ENCODE measurements at places on chromosomes 16 and 17.
A peak's percentile ranks its signal among the peaks of the same experiment; 100 is the strongest.

DNA sequence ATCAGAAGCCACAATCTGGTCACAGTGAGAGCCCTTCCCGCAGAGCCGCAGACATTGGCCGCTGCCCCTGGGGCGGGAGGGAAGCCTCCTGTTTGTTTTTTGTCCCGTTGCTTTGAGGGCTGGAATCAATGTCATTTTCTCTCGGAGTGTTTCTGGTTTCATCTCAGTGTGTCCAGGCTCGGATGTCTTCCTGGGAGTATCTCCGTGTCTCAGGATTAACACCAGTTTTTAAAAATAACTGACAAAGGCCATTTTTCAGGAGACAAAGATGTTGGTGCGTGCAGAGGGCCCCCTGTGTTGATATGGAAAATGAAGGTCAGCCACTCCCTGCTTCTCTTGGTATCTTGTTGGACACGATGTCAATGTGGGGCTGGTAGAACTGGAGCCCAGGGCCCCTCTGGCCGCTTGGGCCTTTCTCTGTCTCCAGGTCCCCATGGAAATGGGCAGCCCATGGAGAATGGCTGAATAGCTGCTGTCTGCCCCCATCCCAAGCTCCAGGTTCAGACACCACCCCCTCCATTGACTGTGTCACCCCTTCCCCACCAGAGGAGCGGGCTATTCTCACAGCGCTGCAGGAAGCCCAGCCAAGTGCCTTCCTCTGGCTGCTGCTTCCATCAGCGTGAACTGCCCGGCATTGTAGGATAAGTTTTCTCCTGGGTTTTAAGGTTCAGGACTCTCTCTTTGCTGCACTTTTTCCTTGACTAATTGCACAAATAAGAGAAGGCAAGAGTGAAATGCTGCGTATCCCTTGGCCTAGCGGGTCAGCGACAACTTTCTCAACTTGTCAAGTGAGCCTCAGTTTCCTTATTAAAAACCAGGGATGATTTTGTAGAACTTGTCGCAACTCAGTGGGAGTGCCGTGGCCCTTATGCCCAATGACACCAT is 72.2 kb upstream of the METTL9 start:
- no peak for DNase-seq

DNA sequence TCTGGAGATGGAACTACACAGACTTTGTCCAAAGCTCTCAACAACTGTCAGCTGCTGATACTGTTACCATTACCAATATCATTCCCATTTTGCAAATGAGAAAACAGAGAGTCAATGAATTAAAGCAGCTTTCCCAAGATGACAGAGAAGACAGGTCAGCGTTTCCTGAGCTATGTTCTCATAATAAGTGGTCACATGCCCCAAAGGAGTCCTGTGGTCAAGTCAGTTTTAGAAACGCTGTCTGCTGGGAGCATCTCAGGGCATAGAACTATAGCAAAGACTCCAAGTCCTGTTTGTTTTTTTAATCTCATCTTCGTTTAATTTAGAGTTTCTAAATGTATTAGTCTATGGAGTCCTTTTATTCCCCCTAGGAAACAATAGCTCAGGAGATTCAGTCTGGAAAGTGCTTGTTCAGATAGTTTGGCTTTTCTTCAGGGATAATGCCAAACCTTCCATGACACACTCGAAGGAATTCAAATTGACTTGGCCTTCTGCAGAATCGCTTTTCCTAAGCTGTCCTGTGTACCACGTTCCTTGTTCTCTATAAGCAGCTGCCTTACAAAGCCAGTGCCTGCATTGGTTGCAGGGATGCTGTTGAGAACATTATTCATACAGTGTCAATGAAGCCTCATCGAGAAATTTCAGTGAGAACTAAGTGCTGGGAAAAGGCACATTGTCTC is 12.1 kb downstream of the CCDC42 start:
- DNase-seq, result no peak

- no peak for DNase-seq
Observed at GRCh38 chr17:65820811-65821210, 259.4 kb upstream of the AXIN2 start.

GRCh38 chr16:1144476-1145382 is 8.2 kb upstream of the CACNA1H start:
- DNase-seq, result no peak

DNA sequence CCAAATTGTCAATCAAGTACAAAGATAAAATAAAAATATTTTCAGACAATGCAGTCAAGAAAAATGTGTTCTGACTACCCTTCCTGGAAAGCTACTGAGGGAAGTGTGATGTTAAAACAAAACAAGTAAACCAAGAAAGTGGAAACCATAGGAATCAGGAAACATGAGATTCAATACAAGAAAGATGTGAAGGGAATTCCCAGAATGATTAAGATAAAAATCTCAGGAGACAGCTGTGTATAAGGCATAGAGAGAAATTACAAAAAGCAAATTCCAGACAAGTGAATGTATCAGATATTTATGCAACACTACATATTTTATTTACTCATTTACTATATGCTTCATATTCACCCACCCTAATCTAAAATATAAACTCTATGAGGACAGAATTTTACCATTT is 32.2 kb downstream of the TRIM37 start:
- no peak for DNase-seq

DNA sequence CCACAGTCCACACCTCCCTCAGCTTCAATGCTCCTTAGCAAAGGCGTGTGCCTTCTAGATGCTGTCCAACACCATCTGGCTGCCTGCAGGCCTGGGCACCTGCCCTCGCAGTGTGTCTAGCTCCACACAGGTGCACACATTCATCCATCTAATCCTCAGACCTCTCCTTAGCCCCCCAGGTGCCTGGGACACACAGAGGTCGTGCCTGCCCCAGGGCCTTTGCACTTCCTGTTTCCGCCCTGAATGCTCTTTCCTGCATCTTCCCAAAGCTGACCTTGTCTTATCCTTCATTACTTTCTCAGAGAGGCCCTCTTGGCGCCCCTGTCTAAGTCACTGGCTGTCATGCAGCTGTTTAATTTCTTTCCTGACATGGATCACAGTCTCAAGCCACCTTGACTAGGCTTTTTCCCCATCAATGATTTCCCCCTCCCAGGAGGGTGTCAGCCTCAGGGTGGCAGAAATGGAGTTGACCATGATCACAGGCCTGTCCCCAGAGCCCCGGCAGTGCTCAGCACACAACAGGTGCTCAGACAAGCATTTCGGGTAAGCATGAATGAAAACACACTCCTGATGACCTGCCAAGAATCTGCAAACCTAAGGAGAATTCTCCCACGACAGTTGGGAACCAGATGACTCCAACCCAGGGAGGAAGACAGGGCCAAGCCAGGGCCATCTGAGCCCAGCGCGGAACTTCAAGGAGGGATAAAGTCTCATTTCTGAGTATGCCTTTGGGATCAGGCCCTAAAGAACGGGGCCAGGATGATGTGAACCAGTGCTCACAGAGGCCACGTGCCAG is 76.3 kb downstream of the LITAF start:
- DNase-seq, result no peak

DNA sequence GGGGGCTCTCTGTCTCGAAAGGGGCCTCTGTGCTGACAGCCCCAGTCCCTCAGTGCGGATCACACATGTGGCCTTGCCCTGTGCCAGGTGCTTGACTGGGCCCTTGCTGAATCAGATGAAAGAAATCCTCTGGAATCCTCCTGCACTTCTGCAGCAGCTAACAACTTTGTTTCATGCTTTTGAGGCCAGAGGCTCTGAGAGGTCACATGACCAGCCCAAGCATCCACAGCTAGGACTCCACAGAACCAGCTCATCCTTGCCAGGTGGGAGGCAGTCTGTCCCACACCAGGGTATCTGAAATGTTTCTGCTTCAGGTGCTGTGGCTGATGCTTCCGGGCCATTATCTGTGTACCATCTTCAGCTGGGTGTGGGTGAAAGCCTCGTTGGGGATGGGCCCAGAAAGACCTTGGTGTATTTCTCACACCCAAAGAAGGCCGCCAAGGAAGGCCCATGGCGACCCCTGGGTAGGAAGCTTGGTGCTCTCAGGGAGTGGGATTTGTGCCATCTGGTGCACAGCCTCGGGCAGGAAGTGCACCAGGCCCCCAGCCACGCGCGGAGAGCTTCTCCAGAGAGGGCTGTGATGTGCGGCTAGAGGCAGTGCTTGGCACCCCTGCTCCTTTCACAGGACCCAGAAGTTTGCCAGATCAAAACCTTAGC is 143.8 kb downstream of the CLEC16A start:
- DNase-seq, result no peak

DNA sequence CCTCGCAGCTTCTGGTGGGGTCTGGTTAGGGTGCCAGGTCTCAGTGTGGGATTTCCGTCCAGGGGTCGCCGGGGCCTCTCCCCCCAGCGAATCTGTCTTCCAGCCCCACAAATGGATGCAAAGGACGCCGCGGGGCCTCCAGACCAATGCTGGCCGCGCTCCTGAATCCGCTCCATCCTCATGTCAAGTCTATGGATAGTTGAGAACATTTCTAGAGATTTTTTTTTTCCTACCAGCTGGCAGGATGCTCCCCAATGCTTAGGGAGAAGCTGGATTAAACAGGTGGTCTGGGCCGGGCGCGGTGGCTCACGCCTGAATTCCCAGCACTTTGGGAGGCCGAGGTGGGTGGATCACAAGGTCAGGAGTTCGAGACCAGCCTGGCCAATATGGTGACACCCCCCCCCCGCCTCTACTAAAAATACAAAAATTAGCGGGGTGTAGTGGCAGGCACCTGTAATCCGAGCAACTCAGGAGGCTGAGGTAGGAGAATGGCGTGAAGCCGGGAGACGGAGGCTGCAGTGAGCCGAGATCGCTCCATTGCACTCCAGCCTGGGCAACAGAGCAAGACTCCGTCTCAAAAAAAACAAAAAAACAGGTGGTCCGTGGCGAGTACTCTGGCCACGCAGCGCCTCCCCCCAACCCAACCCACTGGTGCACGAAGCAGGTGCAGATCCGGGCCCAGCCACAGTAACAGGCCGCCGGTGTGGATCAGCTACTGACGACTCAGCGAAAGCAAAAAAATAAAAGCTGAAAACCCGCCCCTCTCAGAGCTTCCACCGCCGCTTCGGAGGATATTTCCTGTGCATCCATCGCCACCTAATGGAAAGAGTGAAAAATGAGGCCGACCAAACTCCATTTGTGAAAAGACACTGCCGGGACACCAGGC is 1.1 kb upstream of the NXN start:
- DNase-seq, result peak; percentile 81

DNA sequence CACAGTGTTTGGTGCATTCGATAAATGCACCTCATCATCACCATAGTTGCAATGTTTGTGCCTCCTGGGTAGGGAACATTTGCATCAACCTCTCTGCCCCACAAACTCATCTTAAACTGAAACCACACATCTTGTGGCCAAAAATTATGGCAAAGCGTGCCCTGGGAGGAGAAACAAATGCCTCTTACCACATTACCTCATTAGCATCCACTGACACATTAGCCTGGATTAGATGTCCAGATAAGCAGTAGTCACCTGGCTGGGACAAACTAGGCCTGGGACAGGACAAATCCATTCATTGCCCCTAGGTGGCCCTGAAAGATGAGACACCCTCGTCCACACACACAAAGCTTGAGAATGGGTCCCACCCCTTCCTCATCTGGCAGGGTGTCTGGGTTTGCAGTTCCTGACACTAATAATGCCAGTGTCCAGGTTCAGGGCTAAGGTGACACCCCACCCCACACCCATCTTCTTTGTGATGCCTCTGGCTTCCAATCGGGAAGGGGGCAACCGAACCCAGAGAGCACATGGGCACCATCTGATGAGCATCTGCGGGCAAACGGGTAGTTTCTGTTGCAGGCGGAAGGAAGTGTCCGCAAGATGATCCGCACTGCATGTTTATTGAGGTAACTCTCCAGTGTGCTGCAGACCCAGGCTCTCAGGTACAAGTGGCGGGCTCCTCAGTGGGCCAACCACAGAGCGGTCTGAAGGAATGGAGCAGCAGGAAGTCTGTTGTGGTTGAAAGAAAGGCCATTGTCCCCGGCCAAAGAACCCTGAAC is 8.6 kb downstream of the XYLT1 start:
- no peak for DNase-seq

GRCh38 chr17:78878871-78879527 is 24.0 kb downstream of the CEP295NL start:
- DNase-seq, result no peak

GRCh38 chr17:61404913-61405685 is 5.5 kb downstream of the TBX2 start:
- no peak for DNase-seq

DNA sequence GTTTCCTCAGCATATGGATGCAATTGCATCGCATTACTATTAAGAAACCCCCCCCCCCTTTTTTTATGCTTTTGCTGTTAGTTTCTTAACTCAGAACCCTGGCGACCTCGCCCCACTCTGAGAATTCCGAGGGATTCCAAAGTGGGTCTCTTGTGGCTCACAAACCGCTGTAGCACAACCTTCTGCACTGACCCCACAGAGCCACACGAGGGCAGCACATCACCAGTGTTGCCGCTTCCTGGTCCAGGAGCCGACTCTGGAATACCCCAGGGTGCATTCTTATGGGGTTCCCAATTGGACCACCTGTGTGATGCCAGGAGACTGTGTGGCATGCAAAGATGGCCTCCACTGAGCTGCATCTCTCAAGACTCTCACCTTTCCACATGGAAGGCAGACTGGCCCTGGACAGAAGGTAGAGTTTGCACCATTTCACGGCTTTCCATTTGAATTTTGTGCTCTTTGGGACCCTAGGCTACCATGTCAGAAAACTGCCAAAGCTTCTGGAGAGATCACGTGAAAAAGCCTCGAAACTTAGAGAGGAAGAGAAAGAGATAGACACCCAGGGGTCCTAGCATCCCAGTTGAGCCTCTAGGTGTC is 432.7 kb upstream of the ASIC2 start:
- DNase-seq, result peak; percentile 11

- DNase-seq, result no peak
Observed at GRCh38 chr16:75576384-75576811, 10.2 kb downstream of the GABARAPL2 start.

- DNase-seq, result no peak
Observed at GRCh38 chr16:4239020-4239419, 2.9 kb downstream of the SRL start.

GRCh38 chr16:57600048-57600835 is 28.2 kb upstream of the ADGRG1 start:
- DNase-seq, result peak; percentile 42

DNA sequence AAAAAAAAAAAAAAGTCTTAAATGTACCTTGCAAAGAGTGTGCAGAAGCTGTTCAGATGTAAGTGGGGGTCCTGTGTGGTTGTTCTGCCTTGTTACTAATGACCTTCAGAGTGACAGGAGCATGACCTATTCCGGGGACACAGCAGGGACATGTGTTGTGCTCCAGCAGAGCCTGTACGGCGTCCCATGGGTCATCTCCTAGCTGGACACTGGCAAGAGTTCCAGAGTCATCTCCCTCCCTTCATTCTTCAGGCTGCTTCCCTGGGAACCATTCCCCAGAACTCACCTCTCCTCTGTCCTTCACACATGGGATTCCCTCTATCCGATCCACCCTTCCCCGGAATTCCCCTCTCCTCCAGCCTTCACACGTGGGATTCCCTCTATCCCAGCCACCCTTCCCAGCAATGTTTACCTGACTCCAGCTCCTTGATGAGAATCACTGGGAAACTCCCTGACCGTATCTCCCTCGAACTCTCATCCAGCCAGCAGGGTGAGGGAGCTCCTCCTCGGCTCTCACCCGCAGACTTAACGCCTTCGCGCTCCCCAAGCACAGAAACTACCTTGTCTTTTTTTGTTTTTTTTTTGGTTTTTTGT is 85.8 kb downstream of the MRM3 start:
- DNase-seq, result no peak
